ENCODE measurements at places on chromosomes 6 and 20.

DNA sequence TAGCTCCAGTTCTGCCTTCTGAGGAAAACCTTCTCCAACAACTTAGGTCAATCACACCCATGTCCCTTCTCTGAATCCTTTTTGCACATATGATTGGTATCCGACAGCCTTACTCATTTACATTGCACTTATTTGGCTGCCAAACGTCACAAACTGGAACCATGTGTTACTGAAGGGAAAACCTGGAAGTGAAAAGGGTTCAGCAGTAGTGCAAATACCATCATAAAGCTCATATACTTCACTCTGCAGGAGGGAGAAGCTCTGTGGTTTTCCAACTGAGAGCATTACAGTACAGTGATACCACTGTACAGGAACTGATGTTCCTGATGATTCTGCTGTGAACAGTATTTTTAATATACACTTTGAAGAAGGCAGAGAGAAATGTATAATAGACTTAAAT, 87.8 kb downstream of the SLC16A10 start:
- no peak for DNase-seq

- no peak for DNase-seq
These were observed 268.3 kb upstream of the FAM83B start for GRCh38 chr6:54578261-54578660.

GRCh38 chr20:10769700-10770099, 95.9 kb upstream of the JAG1 start:
- DNase-seq, result no peak

GRCh38 chr6:132858750-132859149, 44.4 kb downstream of the RPS12 start:
- no peak for DNase-seq

- no peak for DNase-seq
These were observed at the start of gene HTR1B for GRCh38 chr6:77463308-77463860. Gene HTR1B (minus strand): TSS chr6:77463491. CDS start chr6:77463403, 88 bp downstream.

- no peak for DNase-seq
These were observed 102.4 kb downstream of the PRDM13 start for GRCh38 chr6:99709062-99709461.

DNA sequence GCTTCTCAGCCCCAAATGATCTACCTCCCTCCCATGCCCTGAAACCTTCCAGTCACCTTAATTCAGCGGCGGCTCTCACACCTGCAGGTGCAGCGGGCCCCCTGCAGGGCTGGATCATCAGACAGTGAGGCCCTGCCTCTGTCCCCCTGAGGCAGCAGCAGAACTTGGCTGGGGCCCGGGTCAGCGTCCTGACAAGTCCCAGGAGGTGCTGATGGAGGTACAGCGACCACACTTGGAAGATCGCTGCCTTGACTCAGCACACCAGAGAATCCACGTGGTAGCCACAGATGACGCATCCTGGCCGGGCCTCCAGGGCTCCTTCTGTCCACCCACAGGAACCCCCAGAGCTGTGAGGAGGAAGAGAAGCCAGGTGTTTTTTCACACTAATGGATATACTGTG, 116.4 kb upstream of the THBS2 start:
- DNase-seq, result peak; percentile 81

GRCh38 chr6:11778648-11779328, at the start of gene ADTRP:
Gene ADTRP (minus strand): TSS chr6:11778803. CDS start chr6:11778759, 44 bp downstream.
- DNase-seq, result no peak

DNA sequence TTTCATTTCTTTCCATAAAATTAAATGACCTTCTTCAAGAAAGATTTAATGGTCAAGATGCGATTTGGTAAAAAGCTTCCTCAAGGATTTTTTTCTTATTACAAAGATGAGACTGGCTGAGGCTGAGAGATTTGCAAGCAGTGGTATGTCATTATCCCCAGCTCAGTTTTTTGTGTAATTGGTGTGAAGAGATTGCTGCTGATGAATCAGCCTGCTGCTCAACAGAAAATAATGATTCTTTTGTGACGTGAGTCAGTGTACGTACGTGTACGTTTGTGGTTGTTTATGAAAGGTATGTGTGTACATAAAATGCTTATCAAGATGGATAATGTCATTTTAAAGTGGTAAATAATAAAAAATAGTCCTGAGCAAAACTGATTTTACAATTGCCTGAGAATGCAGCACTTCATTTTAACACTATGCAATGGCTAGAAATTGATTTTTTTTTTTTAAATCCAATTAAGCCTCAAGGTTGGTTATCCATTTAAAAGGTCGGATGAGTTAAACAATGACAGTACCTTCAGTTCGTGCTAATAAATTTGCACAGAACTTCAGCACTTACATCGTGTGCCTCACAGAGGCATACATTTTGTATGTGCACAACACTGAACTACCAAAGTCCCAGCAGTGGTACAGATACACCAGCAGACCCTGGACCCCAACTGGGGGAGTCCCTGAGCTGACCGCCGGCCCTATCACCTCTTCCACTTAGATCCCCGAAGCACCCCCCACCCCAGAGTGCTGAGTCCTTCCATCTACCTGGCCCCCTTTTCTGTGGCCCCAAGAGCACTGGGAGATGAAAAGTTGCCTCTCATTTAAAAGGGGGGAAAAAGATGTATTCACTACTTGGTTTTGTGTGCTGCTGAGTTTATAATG, 9.7 kb upstream of the NPEPL1 start:
- no peak for DNase-seq

DNA sequence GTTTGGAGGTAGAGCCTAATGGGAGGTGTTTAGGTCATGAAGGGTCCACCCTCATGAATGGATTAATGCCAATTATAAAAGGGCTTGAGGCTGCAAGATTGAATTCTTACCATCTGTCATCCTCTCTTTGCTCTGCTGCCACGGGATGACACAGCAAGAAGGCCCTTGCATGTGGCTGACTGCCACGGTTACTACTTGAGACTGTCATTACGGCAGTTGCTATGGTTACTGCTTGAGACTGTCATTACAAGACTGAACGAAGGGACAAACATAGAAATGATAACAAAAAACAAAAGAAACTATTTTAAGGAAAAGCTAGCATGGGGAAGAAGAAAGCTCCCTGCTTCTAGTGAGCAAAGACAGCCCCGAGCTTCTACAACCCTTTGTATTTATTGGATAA, 715.0 kb downstream of the TFAP2A start:
- DNase-seq, result no peak

DNA sequence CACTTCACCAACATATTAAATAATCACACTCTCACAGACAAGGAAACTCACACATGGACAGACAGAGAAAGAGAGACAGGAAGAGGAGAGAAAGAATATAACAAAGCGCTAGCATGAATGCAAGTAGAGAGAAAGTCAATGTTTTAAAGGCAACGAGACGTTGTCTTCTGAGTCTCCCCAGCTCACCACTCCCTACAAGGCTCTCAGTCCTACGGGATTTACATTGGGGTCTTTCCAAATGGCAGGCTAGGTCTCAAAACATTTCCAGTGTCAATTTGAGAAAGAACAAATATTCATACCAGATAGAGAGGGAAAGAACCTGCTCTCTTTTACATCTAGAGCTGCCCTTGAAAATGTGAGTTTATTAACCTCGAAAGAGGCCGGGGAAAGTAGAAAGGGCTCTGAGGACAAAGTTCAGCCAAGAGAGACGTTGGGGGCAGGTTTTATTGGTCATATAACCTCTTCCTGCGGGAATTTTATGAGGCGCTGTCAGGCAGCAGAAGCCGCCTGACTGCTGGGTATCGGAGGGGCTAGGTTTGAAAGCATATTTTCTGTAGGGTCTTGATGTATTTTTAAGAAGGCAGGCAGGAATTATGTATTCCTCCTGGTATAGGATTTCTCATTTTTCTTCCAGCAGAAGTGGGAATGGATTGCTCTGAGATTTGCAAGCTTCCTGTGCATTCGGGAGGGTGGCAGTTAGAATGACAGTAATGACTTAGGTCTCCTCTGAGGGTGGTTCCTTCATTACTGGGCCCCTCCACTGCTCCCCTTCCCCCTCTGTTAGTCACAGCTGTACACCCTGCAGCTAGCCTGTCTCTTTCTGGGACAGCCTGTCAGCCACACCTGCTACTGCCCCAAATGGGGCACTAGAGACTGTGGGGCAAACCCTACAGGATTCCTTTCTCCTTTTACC, 34.4 kb upstream of the KIF16B start:
- DNase-seq, result no peak

- DNase-seq, result no peak
These were observed 4.5 kb upstream of the SYS1 start for GRCh38 chr20:45358282-45359068.

DNA sequence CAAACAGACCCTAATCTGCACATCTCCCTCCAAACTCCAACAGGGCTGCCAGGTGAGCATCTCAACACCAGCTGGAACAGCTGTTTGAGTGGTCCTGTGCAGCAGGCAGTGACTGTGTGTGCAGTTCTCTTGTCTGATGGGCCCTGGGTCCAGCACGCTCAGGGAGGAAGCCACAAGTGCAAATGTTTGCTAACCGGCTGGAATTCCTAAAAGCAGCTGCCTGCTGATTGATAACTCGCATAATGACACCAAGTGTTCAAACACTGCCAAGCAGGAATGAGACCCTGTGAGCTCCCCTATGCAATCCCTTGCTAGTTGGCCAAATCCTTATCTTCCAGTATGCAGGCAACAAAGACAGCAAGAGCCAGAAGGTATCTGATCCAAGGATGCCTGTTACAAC, 650.6 kb downstream of the CBLN4 start:
- DNase-seq, result no peak

DNA sequence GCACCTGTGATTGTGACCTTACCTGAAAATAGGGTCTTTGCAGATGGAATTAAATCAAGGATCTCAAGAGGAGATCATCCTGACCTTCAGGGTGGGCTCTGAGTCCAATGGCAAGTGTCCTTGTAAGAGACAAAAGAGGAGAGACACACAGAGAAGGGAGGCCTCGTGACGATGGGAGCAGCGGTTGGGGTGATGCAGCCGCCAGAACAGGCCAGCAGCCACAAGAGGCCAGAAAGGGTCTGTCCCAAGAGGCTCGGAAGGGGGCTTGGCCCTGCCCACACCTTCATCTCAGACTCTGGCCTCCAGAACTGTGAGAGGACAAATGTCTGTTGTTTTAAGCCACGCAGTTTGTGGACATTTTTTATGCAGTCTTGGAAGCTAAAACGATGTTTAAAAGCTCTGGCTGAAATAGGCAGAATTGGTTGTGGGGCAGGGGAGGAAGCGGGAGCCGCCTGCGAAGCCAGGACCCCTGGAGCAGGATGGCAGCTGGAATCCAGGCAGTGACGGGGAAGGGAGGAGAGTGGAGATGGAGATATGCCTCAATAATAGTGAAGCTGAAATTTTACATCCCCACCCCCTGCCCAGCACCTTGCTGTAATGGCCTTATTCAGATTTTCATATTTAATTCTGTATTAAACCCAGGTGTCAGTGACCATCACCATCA, 216.4 kb downstream of the ANKRD60 start:
- no peak for DNase-seq

GRCh38 chr20:6039766-6040165, 14.1 kb downstream of the LRRN4 start:
- DNase-seq, result no peak

GRCh38 chr20:20037960-20038359, 14.3 kb downstream of the CRNKL1 start:
- DNase-seq, result no peak

- no peak for DNase-seq
These were observed 318.9 kb upstream of the JAG1 start for GRCh38 chr20:10992731-10993130.

- no peak for DNase-seq
These were observed 121.9 kb downstream of the SIM1 start for GRCh38 chr6:100342830-100343229.

GRCh38 chr6:93749191-93749590, 329.8 kb upstream of the EPHA7 start:
- no peak for DNase-seq

GRCh38 chr6:109799129-109799528, 108.0 kb downstream of the FIG4 start:
- no peak for DNase-seq

DNA sequence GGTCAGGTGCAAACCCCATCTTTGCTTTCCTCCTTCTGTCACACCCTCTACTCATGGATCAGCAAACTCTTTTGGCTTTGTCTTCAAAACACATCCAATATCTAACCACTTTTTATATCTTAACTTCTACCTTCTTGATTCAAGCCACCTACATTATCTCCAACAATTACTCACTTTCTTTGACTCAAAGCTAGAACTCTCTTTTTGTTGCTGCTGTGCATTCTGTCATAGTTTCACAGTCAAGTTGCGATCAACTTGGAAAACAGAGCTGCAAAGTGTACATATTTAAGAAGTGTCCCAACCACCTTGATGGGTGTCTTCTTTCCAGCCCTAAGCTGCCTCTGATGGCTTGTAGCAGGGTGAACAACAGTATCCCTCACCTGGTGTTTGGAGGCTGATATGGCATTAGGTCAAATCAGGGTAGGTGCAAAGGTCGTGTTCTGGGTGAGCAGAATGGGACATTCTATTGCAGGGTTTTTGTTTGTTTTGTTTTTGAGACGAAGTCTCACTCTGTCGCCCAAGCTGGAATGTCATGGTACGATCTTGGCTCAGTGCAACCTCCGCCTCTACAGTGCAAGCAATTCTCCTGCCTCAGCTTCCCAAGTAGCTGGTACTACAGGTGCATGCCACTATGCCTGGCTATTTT, 43.4 kb upstream of the RALGAPA2 start:
- DNase-seq, result no peak

GRCh38 chr6:166514196-166514595, 72.3 kb downstream of the RAMACL start:
- no peak for DNase-seq

DNA sequence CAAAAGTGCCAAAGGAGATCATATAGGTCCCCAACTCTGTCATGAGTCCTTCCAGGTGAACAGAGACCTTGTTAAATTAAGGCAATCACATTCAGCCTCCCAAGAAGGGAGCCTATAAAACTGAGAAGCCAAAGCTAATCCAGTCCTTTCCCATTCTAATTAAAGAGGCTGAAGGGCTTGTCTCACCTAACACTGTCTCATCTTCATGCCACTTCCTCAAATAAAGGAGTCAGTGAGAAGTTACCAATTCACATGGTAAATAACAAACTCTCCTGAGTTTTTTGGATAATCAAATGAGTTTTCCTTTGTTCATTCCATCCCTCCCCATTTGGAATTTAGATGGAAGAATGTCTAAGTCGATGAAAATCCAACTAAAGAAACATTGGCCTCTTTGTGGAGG, 242.8 kb downstream of the UST start:
- DNase-seq, result no peak

DNA sequence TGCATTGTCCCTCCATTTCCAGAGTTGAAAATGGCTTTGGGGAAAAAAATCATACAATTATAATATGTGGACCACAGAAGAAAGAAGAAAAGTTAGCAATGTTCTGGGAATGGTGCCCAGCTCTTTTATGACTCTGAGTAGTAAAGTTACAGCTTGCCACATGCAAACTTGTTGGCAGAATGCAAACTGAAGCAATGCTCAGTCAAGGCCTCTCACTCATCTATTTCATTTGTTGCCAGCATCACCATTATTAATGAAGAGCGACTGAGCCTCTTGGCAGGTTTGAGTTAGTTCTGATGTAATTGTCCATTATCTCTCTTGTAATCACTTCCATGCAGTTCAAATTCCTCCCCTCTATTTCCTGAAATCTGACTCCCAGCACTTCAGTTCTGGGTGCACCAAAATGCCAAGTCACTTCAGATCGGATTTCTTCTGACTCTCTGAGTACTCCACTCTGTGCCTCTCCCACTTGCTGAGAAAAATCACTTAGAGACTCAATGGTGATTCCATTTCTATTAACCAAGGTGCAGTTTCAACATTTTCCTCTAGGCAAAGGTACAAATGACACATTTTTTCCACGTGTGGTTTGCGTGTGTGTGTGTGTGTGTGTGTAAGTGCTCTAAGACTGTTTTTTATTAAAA, 154.4 kb upstream of the STMND1 start:
- peak; percentile 28 for DNase-seq

Data from NCI-H345 (cell line).